ENCODE measurements at places on chromosomes 7 and 10. TPM values are rescaled to one million over a fixed set of nuclear protein-coding genes. Genes with fewer than 3 reads are reported as not detected.

The NPY4R gene
- not detected for total RNA-seq

The COL17A1 gene
- total RNA-seq, result 0.34 TPM

The ITIH2 gene
- not detected for total RNA-seq

The PLEKHS1 gene
- under 0.01 TPM for total RNA-seq

The NOS3 gene
- total RNA-seq, result 0.69 TPM

The OR6V1 gene
- total RNA-seq, result not detected

The LZTS2 gene
- 84.6 TPM for total RNA-seq

The CAV2 gene
- total RNA-seq, result 53.4 TPM

The ITPRIP gene
- 7.6 TPM for total RNA-seq

The CALCR gene
- total RNA-seq, result not detected

The TASOR2 gene
- total RNA-seq, result 112 TPM

The ZCWPW1 gene
- total RNA-seq, result 3.1 TPM

Data from melanocyte of skin (primary cell).